ENCODE measurements at places on chromosomes 4 and X. TPM values are rescaled to one million over a fixed set of nuclear protein-coding genes. Genes with fewer than 3 reads are reported as not detected.

MAGEC1 gene
- 0.15 TPM for total RNA-seq

ALAS2 gene
- not detected for total RNA-seq

IGSF1 gene
- 0.47 TPM for total RNA-seq

ARR3 gene
- total RNA-seq, result not detected

F8A3 gene
- total RNA-seq, result 1.00 TPM

SATL1 gene
- total RNA-seq, result not detected

MSX1 gene
- total RNA-seq, result 9.4 TPM

CLDN22 gene
- total RNA-seq, result not detected

XG gene
- not detected for total RNA-seq

SLC7A11 gene
- total RNA-seq, result 26.2 TPM

IL2 gene
- total RNA-seq, result not detected

ATOH1 gene
- not detected for total RNA-seq

DOK7 gene
- total RNA-seq, result 0.12 TPM

MAGEA12 gene
- total RNA-seq, result 0.12 TPM

SHISA3 gene
- total RNA-seq, result not detected

PRDM8 gene
- 0.27 TPM for total RNA-seq

TMPRSS11B gene
- total RNA-seq, result not detected

KLHL13 gene
- 0.31 TPM for total RNA-seq

UGT2A1 gene
- total RNA-seq, result not detected

SUV39H1 gene
- 23.1 TPM for total RNA-seq

DDX53 gene
- total RNA-seq, result not detected

CSAG2 gene
- not detected for total RNA-seq

SPANXB1 gene
- 2.5 TPM for total RNA-seq

RADX gene
- not detected for total RNA-seq

TDO2 gene
- total RNA-seq, result 0.73 TPM

VCX3A gene
- total RNA-seq, result not detected

PCSK1N gene
- 52.0 TPM for total RNA-seq

ALB gene
- total RNA-seq, result not detected

ENPP6 gene
- not detected for total RNA-seq

FGFR3 gene
- total RNA-seq, result 2.3 TPM

TLR6 gene
- total RNA-seq, result 2.8 TPM

FAT1 gene
- 153 TPM for total RNA-seq

ARSJ gene
- total RNA-seq, result 5.0 TPM

KIT gene
- total RNA-seq, result not detected

SPARCL1 gene
- not detected for total RNA-seq

TLR3 gene
- total RNA-seq, result 0.39 TPM

ASMT gene
- total RNA-seq, result 0.28 TPM

DUX4 gene
- total RNA-seq, result not detected

CXCR3 gene
- 0.15 TPM for total RNA-seq

LARP1B gene
- 12.4 TPM for total RNA-seq

MAOB gene
- total RNA-seq, result not detected

GRPR gene
- total RNA-seq, result 0.13 TPM

CENPVL2 gene
- not detected for total RNA-seq

EPGN gene
- total RNA-seq, result not detected

CT45A7 gene
- total RNA-seq, result not detected

DGKQ gene
- 4.0 TPM for total RNA-seq

FHDC1 gene
- 0.79 TPM for total RNA-seq

CENPVL1 gene
- not detected for total RNA-seq

F11 gene
- total RNA-seq, result not detected
